ENCODE measurements at places on chromosomes 16 and 17.

GRCh38 chr16:85332175-85332574, 219.9 kb upstream of the CIBAR2 start:
- DNase-seq, result no peak

- no peak for DNase-seq
Measured at GRCh38 chr17:73711184-73711583, 66.9 kb upstream of the SDK2 start.

GRCh38 chr17:48755356-48755755, 26.8 kb upstream of the HOXB13 start:
- DNase-seq, result no peak

GRCh38 chr17:76527430-76528111, 9.9 kb downstream of the CYGB start:
- peak; percentile 76 for DNase-seq

GRCh38 chr17:76137001-76137350, 4.1 kb downstream of the FOXJ1 start:
- no peak for DNase-seq

DNA sequence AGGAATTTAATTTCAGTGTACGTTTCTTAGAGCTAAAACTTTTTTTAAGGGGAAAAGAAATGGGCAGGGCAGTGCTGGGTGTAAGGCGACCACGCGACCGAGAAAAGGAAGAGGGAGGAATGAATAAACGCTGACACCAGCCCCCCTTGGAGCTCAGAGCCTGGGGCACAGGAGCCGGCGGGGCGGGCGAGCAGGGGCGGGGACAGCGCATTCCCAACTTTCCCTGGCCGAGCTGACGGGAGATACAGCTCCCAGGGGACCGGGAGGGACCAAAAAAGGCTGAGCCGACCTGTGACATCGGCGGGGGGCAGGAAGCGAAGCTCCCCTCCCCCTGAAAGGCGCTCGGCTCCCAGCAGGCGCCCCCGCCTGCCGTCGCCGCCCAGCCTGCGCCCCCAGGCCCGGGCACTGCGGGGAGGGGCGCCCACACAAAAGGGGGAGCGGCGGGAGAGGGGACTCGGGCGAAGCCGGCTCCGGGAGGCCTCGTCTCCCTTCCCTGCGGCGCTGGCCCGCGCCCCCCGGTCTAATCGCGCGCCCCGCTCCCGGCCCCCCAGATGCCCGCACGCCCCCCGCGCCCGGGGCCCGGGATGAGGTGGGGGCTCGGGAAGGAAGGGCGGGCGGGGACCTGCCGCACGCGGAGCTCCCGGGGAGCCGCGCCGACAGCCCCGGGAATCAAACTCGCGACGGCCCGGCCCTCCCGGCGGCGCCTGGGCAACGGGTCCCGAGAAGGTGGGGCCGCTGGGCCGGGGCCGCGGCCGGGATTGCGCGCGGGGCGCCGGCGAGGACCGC, 622 bp downstream of the CUEDC1 start:
- peak; percentile 65 for DNase-seq

GRCh38 chr16:88200896-88201185, 181.9 kb upstream of the ZNF469 start:
- DNase-seq, result no peak

- DNase-seq, result no peak
Measured at GRCh38 chr17:69820876-69821473, 254.1 kb upstream of the KCNJ16 start.

DNA sequence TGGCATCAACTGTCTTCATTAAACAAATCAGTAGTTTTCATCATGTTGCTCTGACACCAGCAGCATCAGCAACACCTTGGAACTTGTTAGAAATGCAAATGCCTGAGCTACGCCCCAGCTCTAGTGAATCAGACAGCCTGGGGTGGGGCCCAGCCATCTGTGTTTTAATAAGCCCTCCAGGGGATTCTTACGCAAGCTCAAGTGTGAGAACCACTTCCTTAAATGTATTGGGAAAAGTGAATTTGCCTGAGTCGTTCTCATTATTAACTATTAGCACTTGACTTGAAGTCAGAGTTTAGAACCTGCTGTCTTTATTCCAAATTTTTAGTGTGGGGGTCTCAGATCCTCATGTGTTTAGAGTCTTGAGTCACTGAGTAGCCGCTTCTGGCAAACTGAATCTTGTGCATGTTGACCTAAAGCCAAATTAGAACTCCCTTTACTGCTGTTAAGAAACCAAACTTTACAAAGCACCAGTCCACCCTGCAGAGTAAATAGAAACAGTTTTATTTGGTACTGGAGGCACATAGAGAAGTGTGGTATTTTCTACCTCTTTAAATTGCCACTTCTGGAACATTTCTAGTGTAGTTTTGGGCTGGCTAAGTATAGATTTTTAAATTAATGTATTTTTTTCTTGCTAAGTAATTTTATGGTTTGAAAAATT, 137.4 kb upstream of the COX10 start:
- peak; percentile 67 for DNase-seq

- no peak for DNase-seq
Measured at GRCh38 chr17:39118674-39119419, 32.6 kb downstream of the PLXDC1 start.

DNA sequence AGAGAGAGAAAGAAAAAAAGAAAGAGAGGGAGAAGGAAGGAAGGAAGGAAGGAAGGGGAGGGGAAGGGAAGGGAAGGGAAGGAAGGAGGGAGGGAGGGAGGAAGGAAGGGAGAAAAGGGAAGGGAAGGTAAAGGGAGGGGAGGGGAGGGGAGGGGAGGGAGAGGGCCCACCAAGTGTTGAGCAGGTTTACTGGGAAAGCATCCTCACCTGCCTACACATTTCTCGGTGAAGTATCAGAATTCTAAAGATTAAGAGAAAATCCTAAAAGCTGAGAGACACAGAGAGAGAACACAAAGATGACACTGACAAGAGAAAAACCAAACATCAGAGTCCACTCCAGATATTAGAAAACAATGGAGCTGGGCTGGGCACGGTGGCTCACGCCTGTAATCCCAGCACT, 12.3 kb upstream of the CMTM3 start:
- DNase-seq, result no peak

- DNase-seq, result no peak
Measured at GRCh38 chr16:57276596-57276995, 7.9 kb downstream of the PLLP start.

DNA sequence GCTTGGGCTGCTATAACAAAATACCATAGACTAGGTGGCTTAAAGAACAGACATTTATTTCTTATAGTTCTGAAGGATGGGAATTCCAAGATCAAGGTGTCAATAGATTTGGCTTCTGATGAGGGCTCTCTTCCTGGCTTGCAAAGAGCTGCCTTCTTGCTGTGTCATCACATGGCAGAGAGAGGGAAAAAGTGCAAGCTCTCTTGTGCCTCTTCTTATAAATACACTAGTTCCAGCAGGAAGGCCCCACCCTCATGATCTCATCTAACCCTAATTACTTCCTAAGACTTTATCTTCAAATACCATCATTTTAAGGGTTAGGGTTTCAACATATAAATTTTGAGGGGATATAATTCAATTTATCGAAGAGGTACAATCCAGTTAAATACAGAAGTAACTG, 30.6 kb downstream of the ABCA9 start:
- no peak for DNase-seq

- no peak for DNase-seq
Measured at GRCh38 chr16:17526956-17527937, 56.5 kb upstream of the XYLT1 start.

- no peak for DNase-seq
Measured at GRCh38 chr17:40321961-40322357, 13.0 kb downstream of the RARA start.

GRCh38 chr16:79008036-79008868, 592.3 kb downstream of the MAF start:
- no peak for DNase-seq

- no peak for DNase-seq
Measured at GRCh38 chr17:49442041-49442440, 27.4 kb upstream of the PHB1 start.

GRCh38 chr17:76566988-76567431, 18.6 kb downstream of the ST6GALNAC2 start:
- no peak for DNase-seq

GRCh38 chr16:1643521-1643920, 31.4 kb downstream of the CRAMP1 start:
- no peak for DNase-seq

GRCh38 chr17:80649672-80650330, 105.2 kb downstream of the RPTOR start:
- DNase-seq, result peak; percentile 83

- DNase-seq, result no peak
Measured at GRCh38 chr16:89069920-89070319, 23.7 kb upstream of the ACSF3 start.

- no peak for DNase-seq
Measured at GRCh38 chr16:47949276-47949675, 206.5 kb downstream of the ABCC12 start.

GRCh38 chr17:76537578-76538280, at the start of gene CYGB:
Gene CYGB, minus strand, starts transcription at chr17:76537709. Its CDS starts 167 bp downstream, at chr17:76537542.
- DNase-seq, result no peak

DNA sequence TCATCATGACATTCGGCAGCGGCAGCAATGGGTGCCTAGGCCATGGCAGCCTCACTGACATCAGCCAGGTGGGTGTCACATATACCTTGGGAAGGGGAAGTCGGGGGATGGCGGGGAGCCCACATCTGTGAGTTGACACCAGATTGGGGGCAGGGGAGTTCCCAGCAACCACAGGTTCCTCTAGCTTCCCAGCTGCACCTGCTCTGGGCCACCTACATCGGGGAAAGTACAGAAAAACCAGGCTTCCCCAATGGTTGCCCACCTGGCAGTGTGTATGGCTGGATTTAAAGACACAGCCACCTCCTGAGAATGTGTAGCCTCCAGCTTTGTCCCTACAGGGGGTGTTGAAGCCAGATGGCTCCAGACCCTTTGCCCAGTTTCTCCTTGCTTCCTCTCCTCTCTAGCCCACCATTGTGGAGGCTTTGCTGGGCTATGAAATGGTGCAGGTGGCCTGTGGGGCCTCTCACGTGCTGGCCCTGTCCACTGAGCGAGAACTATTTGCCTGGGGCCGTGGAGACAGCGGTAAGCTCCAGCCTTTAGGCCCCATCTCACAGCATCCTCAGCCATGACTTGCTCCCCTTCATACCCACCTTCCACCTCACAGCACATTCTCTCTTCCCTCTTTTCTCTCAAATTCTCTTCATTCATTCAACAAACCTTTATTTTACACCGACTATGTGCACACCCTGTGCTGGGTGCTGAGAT, 5.0 kb upstream of the TRAF4 start:
- no peak for DNase-seq

DNA sequence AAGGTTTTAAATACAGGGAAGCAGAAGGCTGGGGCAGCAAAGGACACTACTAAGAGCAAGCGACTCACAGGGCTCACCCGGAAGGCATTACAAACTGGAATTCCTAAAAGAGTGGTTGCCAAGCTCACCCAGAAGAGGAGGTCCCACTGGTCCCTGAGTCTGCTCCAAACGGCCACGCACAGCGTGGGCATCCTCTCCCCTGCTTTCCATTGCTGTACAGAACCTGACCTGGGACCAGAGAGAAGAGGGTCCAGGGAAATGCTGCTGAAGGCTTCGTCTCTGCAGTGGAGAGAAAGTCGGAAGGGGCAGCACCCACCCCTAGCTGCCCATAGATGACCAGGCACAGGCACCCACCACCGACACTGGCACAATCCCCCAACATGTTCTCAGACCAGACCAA, 67.2 kb downstream of the ADCY9 start:
- no peak for DNase-seq

- DNase-seq, result no peak
Measured at GRCh38 chr16:89412811-89413210, 77.5 kb downstream of the ANKRD11 start.

GRCh38 chr17:65628644-65629036, 67.2 kb upstream of the AXIN2 start:
- DNase-seq, result no peak

DNA sequence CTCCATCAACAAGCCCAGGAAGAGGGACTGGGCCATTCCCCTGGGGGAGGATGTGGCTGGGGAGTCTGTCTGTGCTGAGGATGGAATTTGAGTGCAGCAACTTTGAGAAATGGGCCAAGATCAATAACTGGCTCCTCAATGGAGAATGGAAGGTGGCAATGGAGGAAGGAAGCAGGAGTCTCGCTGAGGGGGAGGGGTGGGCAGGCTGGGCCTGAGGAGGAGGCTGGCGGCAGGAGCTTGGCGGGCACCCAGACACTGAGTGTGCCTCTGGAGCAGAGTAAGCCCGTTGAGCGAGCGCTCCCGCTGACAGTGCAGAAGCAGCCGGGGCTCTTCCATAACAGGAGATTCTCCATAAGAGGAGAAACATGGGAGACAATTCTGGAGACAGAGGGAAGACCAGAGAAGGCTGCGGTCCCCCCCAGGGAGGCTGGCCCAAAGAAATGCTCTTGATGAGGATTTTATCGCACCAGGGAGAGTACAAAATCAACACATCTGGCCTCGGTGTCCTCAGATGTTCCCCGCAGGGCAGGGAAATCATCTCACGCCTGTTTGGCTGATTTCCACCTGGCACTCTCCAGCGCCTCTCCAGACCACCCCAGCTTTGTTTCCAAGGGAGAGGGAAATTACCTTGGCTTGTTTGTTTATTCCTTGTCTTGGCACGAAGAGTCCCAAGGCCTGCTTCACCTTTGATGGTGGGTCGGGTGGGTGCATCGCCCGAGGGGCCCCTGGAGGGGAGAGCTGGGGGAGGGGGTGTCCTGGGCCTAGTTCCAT, 2.8 kb upstream of the MMP15 start:
- DNase-seq, result peak; percentile 78

DNA sequence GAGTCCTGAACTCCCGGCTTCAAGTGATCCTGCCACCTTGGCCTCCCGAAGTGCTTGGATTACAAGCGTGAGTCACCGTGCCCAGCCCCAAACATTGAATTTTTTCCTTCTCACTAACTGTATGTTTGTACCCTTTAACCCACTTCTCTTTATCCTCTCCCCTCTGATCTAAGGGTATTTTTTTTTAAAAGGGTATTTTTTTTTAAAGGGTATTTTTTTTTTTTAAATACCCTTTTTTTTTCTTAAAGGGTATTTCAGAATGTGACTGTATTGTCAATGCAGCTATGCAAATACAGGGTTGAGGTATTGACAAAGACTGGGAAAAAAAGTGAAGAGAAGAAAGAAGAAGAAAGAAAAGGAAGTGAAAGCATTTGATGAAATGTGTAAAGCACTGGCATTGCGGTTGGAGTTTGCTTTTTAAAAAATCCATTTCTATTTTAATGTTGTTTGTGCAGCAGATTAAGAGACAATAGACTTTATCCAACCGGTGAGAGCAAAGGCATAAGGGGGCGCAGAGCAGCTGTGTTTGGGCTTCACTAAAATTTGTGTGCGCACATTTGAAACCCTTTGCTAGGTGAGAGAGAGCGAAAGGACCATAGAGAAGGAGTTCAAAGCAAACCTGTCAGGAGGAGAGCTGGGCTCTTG, 42.4 kb downstream of the SYT17 start:
- DNase-seq, result no peak

GRCh38 chr16:84557504-84557903, 53.0 kb upstream of the MEAK7 start:
- no peak for DNase-seq

DNA sequence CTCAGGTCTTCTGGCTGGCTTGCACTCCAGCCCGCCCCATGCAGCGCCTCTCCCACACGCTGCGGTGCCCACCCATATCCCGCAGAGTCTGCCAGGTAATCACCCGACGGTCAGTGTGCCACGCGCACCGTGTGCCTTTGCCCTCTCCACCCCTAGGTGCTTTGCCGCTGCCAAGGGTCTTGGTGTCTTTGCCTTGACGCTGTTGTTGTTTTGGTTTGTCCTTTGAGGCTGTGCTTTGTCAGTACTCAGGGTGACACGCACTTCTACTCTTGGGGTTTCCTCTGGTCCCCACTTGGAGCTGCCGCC, 30.1 kb downstream of the UBN1 start:
- no peak for DNase-seq

GRCh38 chr17:70239391-70239826, 70.1 kb downstream of the KCNJ2 start:
- DNase-seq, result peak; percentile 37

GRCh38 chr17:65433157-65433556, 128.3 kb downstream of the AXIN2 start:
- no peak for DNase-seq

- no peak for DNase-seq
Measured at GRCh38 chr16:68470461-68471150, 22.3 kb upstream of the SMPD3 start.

Measured in fibroblast of upper back skin (primary cell).